Esophagus muscularis mucosa (tissue), 4 donors: ENCODE measurements at places on chromosomes 1 and 21.

- peak; percentile 77 for DNase-seq
Observed at GRCh38 chr21:35048183-35048601, 910 bp downstream of the RUNX1 start.

DNA sequence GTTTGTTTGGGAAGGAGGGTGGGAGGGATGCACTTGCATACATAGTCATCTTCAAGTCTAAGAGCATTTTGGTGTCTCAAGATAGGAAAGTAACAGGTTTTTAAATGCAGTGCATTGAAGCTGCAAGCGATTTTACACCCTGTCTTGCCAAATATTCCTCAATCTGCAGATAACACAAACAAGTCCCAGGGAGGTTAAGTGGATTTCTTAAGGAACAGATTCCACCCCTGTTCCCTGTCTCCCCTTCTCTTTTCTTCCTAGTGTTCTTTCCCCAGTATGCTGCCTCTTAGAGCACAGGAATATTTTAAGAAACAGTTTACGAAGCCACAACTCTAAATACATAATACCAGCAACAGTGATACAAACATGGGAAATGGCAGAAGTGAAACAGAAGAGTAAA, 389.9 kb downstream of the PLPP3 start:
- DNase-seq = no peak

- DNase-seq = peak; percentile 94
Observed at GRCh38 chr1:55380355-55380970, 165.3 kb upstream of the USP24 start.

DNA sequence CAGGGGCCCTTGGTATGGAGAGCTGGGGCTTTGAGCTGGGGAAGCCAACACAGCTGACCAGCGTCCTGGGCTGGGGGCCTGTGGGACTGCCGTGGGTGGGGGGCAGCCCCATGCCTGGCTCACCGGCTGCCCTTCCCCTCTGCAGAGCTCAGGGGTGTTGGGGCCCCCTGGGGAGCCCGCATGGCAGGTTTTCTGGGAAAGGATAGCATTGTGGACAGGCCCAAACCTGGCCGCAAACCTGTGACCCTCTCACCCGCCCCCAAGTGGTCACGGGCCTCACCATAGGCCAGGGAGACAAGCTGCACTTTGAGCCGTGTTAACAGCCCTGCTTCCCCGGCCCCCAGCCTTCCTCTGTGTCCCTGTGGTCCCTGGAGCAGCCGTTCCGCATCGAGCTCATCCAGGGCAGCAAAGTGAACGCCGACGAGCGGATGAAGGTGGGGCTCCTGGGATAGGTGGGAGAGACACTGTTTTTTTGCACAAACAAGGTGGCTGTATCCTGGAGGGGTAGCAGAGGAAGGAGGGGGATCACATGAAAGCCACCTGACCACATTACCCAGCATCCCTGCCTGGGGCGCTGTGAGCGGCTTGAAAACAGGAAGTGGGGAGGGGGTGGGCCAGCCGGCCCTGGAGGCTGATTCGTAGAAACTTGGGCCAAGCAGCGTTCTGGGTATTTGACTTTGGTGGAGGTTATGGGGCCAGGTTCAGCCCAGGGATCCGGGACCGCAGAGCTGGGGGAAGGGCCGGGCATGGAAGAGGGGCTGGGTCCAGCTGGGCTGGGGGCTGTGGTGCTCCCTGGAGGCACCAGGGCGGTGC, 65.9 kb downstream of the PIK3CD start:
- DNase-seq = peak; percentile 94

GRCh38 chr1:166164995-166165660, 1.7 kb downstream of the FAM78B start:
- peak; percentile 93 for DNase-seq

DNA sequence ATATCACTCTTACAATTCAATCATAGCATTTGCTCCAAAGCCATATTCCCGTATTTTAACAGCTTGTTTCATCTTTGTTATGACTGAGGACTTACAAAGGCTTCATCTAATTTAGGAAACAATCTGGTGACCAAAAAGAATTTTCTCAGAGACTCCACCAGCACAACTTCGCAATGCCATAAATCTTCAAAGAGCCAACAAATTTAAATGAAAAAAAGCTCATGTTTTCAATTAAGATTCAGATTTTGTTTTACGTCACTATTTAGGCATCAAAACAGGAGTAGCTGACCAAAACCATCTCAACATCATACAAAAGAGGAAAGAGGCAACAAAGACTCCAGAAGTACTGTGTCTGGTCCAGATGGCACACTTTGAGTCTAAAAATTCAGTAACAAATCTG, 373.3 kb downstream of the TTLL7 start:
- DNase-seq = no peak

- DNase-seq = no peak
Observed at GRCh38 chr1:109912214-109912861, 1.7 kb downstream of the CSF1 start.

- DNase-seq = no peak
Observed at GRCh38 chr1:157269656-157270375, 131.6 kb upstream of the ETV3 start.

DNA sequence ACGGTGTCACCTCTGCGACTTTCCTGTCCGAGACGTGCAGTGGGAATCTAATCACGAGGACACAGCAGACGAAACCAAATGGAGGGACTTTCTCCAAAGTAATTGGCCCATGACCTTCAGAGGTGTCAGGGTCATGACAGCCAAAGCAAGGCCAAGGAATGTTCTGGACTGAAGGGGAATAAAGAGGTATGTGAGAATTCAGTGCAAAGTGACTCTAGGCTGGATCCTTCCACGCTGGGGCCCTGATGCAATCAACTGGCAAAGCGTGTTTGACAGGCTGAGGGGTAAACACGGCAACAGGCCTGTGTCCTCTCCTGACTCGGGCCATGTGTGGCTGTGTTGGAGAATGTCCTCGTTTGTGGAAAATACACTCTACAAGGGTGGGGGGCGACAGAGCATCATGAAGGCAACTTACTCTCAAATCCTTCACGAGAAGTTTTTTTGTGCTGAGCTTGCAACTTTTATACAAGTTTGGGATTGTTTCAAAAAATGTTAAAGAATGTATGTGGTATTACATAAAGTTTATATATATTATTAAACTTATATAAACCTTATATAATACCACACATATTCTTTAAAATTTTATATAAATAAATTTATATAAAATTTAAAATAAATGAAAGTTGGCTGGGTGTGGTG, 1.7 kb downstream of the CFAP74 start:
- DNase-seq = no peak

GRCh38 chr21:15097580-15097979, 32.8 kb upstream of the NRIP1 start:
- no peak for DNase-seq

GRCh38 chr1:202798792-202799331, 9.4 kb downstream of the KDM5B start:
- peak; percentile 62 for DNase-seq

DNA sequence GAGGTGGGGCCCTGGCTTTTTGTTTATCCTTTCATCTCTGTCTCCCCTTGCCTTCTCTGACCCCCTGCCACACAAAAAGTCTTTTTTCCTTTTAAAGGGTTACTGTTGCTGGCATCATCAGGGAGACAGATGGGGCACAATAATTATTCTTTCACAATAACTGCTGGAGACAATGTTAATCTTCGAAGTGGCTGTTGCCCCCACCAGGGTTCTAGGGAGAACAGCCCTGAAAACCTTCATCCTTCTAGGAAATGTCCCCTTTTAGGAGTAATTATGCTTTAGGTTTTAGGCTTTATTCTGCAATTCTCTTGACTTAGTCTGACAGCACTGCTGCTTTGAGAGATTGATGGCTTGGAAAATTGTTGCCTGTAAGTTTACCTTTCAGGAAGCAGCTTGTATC, 150.0 kb downstream of the NOS1AP start:
- DNase-seq = no peak

DNA sequence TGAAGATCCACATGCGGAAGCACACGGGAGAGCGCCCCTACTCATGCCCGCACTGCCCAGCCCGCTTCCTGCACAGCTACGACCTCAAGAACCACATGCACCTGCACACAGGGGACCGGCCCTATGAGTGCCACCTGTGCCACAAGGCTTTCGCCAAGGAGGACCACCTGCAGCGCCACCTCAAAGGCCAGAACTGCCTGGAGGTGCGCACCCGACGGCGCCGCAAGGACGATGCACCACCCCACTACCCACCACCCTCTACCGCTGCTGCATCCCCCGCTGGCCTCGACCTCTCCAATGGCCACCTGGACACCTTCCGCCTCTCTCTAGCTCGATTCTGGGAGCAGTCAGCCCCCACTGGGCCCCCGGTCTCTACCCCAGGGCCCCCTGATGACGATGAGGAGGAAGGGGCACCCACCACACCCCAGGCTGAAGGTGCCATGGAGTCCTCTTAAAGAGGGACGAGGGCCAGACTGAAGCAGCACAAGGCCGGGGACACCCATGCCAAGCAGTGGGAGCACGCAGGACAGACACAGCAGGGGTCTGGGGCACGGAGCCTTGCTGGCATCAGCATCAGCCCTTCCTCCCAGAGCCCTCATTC, 13.7 kb downstream of the ZBTB7B start:
- no peak for DNase-seq

DNA sequence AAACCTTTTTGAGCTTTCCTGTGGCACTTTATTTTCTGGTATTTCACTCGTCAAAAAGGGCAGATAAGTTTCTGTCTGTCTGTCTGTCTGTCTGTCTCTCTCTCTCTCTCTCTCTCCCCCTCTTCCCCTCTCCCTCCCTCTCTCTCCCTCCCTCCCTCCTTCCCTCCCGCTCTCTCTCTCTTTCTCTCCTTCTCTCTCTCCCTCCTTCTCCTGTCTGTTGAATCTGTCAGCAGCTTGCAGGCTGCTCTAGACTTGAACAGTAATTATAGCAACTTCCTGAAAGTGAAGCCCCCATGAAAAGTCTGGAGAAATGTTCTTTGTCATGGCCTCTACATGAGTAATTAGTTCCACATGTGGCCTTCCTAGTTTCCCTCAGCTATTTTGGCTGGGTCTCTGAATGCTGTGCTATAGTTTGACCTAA, 275.2 kb upstream of the C1orf105 start:
- no peak for DNase-seq

GRCh38 chr1:36161641-36162531, 5.9 kb downstream of the MAP7D1 start:
- DNase-seq = no peak

DNA sequence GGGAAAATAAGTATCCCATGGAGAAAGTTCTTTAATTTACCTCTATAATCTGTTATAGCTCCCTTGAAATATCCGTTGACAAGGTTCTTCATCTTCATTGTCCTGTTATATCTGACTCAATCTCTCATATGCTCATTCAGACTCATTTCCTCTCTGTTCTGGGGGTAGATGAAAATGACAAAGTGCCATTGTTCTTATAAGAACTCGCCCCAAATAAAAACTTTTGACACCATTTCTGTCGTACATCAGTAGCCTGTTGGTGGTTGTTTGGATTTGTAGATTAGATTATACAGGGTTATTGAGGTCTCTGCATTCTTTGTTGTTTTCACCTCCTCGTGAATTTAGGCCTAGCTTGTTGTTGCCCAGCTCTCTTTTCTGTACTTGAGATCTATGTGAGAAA, 55.2 kb upstream of the IPO9 start:
- no peak for DNase-seq

- no peak for DNase-seq
Observed at GRCh38 chr1:32684167-32684811, 18.3 kb downstream of the SYNC start.

DNA sequence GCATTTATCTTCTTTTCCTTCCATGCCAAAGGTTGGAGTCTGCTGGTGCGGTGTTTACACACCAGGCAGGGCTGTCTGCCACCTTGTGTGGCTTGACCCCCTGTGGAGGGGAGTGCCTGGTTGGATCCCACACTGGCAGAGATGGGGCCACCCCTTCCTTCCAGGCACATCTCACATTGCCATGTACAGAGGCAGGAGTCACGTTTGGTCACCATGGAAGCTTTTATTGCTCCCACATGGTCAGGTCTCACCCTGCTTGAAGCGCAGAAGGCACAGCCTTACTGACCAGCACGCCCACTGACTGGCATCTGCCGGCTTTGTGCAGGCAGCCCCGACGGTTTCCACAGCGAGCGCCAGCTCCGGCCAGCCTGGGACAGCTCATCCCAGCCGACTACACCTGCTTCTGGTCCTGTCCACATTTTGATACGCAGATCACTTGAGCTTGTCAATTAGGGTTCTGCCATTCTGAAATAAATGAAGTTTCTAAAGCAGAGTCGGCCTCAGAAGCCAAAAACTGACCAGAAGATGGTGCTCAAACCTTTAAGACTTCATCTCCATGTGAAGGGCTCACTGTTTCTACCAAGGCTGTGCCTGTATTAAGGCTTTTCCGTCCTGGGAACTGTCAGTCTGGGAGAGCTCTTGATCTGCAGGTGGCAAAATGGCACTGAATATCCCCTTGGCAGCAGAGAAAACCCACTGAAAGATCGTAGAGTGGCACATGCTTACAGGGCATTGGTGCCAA, 35.6 kb upstream of the EPHA8 start:
- DNase-seq = no peak

DNA sequence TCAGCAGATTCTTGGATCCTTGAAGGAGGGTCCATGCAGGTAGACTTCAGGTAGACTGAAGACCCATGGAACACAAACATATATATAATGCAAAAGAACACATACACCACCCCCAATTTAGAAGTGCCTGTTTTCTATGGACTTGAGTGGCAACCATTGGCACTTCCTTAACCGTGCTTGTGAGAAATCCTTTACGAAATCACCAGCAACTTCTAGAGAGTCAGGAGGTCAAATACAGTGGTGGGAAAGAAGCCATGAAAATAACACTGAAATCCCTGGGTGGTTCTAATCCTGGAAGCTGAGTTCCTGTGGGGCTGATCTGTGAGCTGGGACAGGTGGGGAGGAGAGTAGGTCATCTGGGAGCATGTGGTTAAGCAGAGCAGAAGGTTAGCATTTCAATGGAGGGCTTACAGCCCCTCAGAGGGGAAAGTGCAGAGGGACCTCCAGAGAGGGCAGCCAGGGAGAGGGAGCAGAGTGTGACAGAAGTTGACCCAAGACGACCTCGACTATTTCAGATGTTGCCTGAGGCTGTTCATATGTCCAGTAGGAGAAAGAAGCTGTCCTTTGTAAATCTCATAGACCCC, 13.0 kb upstream of the IL10 start:
- DNase-seq = no peak

DNA sequence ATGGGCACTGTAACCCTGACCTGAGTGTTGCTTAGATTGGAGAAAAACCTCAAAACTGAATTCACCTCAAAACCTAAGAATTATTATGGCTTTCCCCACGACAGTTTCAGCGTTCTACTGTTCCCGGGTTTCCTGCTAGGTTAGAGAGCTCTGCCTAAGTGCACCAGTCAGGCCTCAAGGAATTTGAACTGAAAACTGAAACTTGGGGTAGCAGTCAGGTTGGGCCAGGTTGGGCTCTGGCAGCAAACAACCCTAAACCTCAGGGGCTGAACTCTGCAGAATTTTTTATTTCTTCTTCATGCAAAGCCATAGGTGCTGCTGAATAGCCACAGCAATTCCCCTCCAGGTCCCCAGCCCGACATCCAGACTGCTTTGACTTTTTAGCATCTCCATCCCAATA, 437.0 kb upstream of the PROX1 start:
- no peak for DNase-seq

GRCh38 chr1:212205843-212206242, 79.4 kb upstream of the PPP2R5A start:
- no peak for DNase-seq

- DNase-seq = peak; percentile 82
Observed at GRCh38 chr1:217029281-217030157, 306.3 kb upstream of the ESRRG start.
